ENCODE measurements at places on chromosomes 2 and 18.
A peak's percentile ranks its signal among the peaks of the same experiment; 100 is the strongest.

DNA sequence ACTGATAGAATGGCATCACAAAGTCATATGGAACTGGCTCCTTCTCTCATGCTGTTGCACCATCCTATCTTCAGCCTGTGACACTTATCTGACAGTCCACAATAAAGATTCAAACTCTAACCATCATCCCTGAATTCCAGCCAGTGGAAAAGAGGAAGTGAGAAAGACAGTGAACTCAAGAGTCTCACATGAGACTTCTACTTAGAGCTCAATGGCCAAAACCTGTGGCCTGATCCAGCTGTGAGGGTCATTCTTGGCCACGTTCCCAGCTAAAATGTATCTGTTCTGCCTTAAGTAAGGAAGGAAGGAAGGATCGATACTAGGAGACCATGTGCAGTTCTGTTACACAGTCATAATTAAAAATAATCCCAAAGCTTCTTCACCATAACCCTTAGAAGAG is 73.6 kb downstream of the RND3 start:
- DNase-seq: no peak

DNA sequence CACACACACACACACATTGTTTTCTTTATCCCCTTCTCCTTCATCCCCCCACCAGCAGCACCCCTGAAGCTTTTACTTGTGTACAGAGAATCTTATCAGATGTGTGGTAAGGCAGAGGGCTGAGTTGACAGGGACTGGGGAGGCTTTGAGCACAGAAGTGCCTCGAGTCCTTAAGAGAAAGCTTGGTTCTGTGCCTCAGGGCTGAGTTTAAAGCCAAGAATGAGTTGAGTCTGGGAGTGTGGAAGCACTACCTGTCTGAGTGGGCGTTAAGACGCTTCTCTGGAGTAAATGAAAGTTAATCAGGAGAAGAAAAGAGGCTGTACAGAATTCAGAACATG is 2.7 kb downstream of the ID2 start:
- peak; percentile 30 for DNase-seq

- no peak for DNase-seq
Observed at GRCh38 chr2:236120141-236120601, 48.0 kb downstream of the GBX2 start.

DNA sequence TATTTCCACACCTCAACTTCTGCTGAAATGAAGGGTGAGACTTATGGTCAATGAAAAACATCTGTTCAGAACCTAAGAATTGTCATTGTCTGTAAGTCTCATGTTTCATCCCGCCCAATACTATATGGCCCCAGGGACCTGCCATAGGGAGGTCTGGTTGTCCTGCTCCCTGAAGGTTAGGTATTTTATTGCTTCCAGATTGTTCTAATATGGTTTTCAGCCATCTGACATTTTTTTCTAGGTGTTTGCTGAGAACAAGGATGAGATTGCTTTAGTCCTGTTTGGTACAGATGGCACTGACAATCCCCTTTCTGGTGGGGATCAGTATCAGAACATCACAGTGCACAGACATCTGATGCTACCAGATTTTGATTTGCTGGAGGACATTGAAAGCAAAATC is 7.3 kb downstream of the XRCC5 start:
- DNase-seq: no peak

- no peak for DNase-seq
Observed at GRCh38 chr2:222796413-222797103, 64.3 kb upstream of the ACSL3 start.

DNA sequence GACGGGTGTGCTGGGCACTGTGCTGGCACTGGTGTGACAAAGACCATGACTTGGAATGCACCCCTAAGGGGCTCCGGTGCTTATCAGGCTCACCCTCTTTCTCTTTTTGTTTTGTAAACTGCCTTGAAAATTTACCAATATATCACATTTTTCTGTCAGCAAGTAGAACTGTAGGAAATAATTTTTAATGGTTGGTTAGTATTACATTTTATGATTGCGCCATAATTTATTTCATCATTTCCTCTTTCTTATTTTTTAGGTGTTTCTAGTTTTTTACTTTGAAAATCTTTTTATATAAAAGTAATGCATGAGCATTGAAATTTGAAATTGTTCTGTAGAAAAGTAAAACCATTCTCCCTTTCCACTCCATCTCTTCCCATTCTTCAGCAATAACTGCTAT is 100.9 kb downstream of the MMADHC start:
- DNase-seq: no peak

DNA sequence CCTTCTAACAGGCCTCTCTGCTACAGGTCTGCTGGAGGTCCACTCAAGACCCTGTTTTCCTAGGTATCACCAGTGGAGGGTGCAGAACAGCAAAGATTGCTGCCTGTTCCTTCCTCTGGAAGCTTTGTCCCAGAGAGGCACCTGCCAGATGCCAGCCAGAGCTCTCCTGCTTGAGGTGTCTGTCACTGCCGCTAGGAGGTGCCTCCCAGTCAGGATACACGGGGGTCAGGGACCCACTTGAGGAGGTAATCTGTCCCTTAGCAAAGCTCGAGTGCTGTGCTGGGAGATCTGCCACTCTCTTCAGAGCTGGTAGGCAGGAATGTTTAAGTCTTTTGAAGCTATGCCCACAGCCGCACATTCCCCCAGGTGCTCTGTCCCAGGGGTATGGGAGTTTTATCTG is 140.6 kb downstream of the BAZ2B start:
- no peak for DNase-seq

DNA sequence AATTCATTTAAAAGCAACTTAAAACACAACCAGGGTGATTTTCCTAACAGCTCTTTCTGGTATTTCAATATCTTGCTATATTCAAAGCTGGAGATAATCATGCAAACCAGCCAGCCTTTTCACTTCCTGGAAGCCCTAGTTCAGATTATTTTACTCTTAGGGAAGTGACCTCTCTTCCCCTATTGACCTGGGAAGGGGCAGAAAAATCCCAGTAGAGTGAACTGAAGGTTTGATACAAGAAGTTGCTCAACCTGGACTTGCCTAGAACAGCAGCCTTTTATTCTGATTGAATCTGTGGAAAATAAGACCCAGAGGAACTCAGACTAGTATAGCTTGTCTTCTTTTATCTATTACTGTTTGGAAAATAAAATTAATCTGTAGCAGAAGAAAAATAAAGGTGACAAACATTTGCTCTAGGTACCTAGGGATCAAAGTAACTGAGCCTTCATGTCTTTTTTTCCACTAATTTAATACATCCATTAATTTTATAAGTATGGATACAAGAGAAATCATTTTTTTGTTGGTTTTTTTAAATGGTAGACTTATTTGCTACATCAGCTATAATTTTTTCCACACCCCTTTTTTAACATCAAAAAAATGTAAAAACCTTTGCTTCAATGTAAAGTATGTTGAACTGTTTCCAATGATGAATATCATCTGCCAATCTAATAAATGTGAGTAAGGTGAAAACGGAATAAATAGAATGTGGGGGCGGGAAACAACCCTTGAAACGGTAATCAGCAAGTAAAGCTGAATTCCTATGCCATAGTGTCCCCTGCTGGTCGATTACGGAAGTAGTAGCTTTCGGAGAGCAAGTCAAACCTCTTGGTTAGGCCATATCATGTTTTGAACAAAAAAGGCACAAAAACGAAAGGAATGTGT is 629.9 kb downstream of the NRXN1 start:
- no peak for DNase-seq

DNA sequence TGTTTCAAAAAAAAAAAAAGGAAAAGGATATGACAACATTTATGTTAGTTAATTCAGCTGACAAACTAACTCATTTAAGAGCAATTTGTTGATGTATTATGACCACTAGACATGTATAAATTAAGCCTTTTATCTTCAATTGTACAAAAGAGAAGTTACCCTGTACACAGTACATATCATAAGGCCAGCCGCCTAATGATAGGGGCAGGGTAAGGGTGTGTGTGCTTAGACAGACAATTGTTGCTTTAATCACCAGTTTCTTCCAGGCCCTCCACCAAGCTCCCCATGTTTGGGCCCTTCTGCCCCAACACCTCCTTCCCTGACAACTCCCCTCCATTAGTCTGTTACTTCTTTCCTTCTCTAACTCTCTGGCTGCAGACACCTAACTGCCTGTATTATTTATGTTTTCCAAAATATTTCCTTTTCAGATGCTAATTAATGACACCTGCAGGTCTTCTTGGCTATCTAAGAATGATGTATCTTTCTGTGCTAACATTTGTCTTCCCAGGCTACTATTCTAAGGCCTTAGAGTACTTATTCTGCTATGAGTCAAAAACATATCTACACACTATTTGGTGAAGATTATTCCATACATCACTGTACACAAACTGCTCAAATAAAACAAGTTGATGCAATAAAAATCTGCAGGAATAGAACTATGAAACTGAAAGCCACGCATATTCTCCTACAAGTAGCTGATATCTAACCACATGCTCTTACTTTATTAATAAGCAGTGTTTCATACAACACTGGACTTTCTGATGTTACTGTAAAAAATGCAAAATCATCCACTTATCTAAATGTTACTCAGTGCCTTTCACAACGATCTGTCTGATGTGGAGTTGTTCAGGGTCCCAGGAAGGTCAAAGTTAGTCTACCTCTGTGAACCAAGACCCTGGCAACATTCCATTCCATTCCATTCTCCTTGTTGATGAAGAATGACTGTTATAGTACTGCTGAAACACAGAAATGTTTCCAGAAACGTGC is 26.4 kb downstream of the TMEM131 start:
- DNase-seq: no peak

DNA sequence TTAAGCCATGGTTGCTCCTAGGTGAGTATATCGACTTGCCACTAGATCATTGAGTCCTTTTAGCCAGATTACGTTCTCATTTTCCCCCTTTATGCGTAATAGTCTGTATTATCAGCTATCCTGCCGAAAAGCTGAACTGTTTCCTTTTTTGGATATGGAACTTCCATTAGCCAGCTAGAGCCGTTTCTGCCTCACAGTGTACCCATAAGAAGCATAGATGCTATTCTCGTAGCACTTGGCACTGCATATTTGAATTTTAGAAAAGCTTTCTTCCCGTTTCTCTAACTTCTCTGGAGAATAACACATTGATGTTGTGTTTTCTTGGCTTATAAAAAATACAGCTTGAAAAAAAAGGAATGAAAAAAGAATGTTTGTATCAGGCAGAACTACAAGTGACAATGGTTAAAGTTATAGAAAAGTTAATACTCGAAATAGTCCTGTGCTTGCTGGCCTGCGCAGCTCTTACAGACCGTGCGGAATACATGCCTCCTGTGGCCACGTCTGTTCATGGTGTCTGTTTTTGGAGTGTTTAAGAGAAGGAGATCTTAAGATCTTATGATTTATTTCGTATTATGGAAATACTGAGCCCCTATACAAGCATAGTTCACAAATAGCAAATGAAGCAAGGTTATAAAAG is 710 bp downstream of the DUSP19 start:
- peak; percentile 26 for DNase-seq

GRCh38 chr18:50424877-50425690 is 50.2 kb downstream of the SKA1 start:
- no peak for DNase-seq

DNA sequence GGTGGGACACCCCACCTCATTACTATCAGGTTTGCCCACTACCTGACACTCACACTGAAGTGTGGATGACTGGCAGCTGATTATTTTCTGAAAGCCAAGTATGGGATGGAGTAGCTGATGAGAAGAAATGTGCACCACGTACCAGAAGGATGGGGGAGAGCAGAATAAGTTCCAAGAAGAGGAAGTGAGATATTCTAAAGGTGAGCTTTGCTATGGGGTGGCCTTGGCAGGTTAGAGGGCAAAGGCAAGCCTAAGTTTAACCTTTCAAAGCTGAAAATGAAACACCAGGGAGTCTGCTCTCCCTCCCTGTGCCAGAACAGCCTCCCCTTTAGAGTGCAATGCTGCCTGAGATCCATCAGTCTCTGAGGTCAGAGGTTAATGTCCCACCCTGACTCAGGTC is 196.1 kb upstream of the OSR1 start:
- DNase-seq: no peak

DNA sequence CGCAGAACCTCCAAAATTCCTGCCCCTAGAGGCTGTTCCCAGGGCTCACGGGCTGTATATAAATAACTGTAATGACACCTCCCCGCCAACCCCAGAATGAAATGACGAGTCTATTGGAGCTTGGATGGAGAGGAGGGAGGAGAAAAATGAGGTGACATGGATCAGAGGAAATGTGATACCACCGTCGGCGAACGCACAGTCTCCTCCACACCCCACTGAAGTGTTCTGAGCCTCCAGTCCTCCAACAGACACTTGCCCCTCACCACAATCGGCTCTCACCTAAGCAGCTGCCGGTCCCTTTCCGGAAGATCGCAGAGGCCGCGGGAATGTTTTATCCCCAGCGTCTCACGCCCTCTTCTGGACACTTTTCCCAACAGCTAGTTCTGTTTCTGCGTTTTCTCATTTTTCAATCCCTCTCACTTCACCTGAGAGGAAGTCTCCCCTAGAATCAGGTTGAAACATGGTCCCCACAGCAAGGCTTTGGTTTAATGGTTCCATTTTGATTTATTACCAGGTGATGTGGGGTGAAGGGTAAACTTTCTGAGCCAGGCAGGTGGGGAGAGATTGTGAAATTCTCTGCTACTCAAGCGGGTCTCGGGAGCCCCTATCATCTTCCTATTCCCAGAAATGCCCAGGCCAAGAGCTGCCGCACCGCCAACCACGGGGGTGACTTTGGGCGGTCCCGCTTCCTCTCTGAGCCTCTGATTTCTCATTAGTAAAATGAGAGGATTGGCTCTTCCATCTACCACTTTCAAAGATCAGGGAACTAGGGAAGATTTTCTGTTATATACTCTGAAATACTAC is 9.1 kb upstream of the MYO5B start:
- DNase-seq: no peak

GRCh38 chr2:12718015-12718671 is 1.4 kb downstream of the TRIB2 start:
- DNase-seq: peak; percentile 31

DNA sequence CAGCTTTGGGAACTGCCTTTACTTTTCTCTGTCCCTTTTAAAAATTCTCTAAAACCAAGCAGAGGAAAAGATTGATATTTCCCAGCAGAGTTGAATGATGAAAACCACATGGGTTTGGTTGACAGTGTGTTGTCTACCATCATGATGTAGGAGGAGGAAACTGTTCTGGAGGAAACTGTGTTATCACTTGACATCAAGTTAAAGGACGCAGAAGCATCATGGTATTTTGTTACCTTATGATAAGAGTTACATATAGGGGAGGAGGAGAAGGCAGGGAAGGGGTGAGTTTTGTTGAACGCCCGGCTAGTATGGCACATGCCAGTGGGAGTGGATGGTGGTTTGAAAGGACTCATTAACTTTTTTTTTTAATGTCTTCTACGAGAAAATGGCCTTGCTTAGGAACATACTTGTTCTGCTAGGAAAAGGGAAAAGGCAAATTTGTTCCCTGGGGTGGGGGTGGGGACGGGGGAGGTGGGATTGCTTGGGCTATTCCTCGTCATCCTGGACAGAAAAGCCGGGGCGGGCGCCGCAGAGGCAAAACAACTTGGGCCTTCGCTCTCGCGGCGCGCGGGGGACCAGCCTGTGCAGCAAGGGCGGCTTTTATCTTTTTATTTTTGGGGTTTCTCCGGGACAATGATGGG is 766 bp downstream of the TMEM17 start:
- no peak for DNase-seq

GRCh38 chr2:205878999-205879762 is 196.9 kb downstream of the NRP2 start:
- no peak for DNase-seq

GRCh38 chr2:82839036-82839435 is 1620.0 kb downstream of the SUCLG1 start:
- DNase-seq: no peak

Measured in T-helper 2 cell (primary cell).